ENCODE measurements at places on chromosomes 16 and 17.
A peak's percentile ranks its signal among the peaks of the same experiment; 100 is the strongest.

GRCh38 chr17:4944163-4944553, 4.1 kb downstream of the RNF167 start:
- no peaks in the 10 kb centered on the region for H3K27me3 ChIP-seq
- H3K4me3 ChIP-seq, result no peak overlapping the region
- DNase-seq, result no peak
- peak overlapping the region; percentile 91 for H3K27ac ChIP-seq

GRCh38 chr17:32515677-32516383, 29.0 kb downstream of the CDK5R1 start:
- no peaks in the 10 kb centered on the region for H3K36me3 ChIP-seq
- no peaks in the 10 kb centered on the region for H3K27me3 ChIP-seq
- H3K4me1 ChIP-seq, result peaks cover 15% of the 10 kb centered on the region
- H3K27ac ChIP-seq, result no peak overlapping the region
- no peak overlapping the region for H3K4me3 ChIP-seq

- H3K27ac ChIP-seq, result no peak overlapping the region
- H3K4me1 ChIP-seq, result peaks cover 4% of the 10 kb centered on the region
- H3K4me3 ChIP-seq, result no peak overlapping the region
- H3K36me3 ChIP-seq, result no peaks in the 10 kb centered on the region
Measured at GRCh38 chr17:29255926-29256522, 9.4 kb downstream of the CRYBA1 start.

DNA sequence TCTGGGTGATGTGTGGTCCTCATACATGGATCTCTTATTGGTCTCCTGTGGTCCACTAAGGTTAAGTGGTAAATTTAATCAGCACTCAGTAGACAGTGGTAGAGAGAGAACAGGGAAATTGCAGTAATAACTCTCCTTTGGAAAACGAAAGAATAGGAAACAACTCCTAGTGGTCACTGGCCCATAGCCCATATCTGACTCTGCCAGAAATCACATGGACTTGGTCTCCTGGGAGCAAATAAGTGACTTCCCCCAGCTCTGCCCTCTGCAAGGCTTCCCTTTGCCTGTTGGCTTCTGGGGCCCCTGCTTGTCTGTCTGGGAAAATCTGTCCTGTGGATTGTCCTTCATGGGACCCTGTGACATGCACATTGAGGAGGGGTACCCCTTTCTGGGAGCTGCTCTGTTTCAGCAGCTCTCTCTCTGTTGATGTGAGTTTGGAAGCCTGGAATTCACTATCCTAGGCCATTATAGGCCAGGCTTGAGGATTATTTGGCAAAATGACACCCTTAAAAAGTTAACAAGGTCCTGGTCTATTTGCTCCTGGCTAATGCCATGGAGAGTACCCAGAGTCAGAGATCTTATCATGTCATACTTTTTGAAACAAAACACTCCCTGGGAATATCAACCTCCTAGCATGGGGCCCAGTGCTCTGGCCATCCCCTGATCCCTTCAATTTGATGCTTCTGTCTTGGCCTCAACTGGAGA, 58.0 kb upstream of the HNF1B start:
- H3K4me1 ChIP-seq, result no peaks in the 10 kb centered on the region
- no peaks in the 10 kb centered on the region for H3K27me3 ChIP-seq
- no peak overlapping the region for H3K27ac ChIP-seq
- no peaks in the 10 kb centered on the region for H3K36me3 ChIP-seq

DNA sequence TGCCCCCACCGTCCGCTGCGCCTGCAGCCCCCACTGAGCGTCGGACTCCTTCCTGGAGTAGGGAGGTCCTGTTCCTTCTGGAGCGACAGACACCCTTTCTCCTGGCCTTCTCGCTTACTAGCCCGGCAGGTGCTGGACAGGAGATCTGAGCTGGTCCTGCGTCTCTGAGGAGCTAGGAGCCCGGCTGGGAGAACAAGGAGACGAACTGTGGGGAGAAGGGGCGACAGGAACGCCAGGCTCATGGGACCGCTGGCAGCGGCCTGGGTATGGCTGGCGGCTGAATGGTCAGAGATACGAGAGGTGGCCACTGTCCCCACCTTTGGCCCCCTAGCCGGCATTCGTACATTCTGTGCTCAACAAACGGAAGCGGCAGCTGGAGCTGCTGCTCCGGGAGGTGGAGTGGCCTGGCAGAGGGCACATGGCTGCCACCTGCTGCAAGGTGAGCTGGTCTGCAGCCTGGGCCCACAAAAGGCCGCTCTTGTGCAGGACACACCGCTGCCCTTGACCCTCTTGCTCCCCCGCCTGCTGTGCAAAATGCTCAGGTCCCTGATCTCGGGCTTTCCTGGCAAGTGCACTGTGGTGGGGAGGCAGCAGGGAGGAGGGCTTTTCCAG, 2066.7 kb downstream of the TP53TG3F start:
- no peak for DNase-seq
- no peak overlapping the region for H3K4me3 ChIP-seq
- no peaks in the 10 kb centered on the region for H3K27me3 ChIP-seq
- H3K4me1 ChIP-seq, result no peaks in the 10 kb centered on the region
- H3K27ac ChIP-seq, result no peak overlapping the region

DNA sequence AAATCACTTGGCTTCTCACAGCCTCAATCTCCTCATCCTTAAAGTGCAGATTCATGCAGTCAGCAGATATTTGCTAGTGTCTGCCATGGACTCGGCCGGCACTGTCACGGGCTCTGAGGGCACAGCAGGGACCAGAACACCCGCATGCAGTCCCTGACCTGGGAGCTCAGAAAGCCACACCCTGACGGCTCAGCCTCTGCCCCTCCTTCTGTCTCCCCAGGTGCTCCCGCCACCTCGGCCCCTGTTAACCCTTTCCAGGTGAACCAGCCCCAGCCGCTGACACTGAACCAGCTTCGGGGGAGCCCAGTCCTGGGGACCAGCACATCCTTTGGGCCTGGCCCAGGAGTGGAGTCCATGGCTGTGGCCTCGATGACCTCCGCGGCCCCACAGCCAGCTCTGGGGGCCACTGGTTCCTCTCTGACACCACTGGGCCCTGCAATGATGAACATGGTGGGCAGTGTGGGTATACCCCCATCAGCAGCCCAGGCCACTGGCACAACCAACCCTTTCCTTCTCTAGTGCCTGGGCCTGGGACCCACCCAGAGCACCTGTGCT, 28.7 kb downstream of the B9D1 start:
- H3K4me1 ChIP-seq, result peaks cover 13% of the 10 kb centered on the region
- no peak overlapping the region for H3K4me3 ChIP-seq

GRCh38 chr17:4420692-4421131, 13.0 kb upstream of the SPNS3 start:
- DNase-seq, result peak; percentile 87
- no peak overlapping the region for H3K4me3 ChIP-seq
- no peaks in the 10 kb centered on the region for H3K4me1 ChIP-seq
- H3K27ac ChIP-seq, result no peak overlapping the region

- no peak overlapping the region for H3K27ac ChIP-seq
- peaks cover 12% of the 10 kb centered on the region for H3K4me1 ChIP-seq
- H3K36me3 ChIP-seq, result no peaks in the 10 kb centered on the region
- H3K4me3 ChIP-seq, result no peak overlapping the region
Measured at GRCh38 chr17:68694791-68695485, 93.8 kb upstream of the FAM20A start.

GRCh38 chr17:81794509-81794908, 9.4 kb upstream of the GCGR start:
- no peaks in the 10 kb centered on the region for H3K36me3 ChIP-seq
- no peaks in the 10 kb centered on the region for H3K27me3 ChIP-seq
- no peak overlapping the region for H3K27ac ChIP-seq
- H3K4me3 ChIP-seq, result no peak overlapping the region
- H3K4me1 ChIP-seq, result no peaks in the 10 kb centered on the region

GRCh38 chr17:39996800-39997199, 16.2 kb downstream of the PSMD3 start:
- no peaks in the 10 kb centered on the region for H3K27me3 ChIP-seq
- H3K36me3 ChIP-seq, result no peaks in the 10 kb centered on the region
- H3K4me3 ChIP-seq, result no peak overlapping the region

GRCh38 chr17:35757243-35757642, 3.4 kb upstream of the C17orf50 start:
- H3K27me3 ChIP-seq, result no peaks in the 10 kb centered on the region
- no peak for DNase-seq
- no peak overlapping the region for H3K27ac ChIP-seq
- no peaks in the 10 kb centered on the region for H3K36me3 ChIP-seq
- no peak overlapping the region for H3K4me3 ChIP-seq

- H3K4me1 ChIP-seq, result peaks cover 6% of the 10 kb centered on the region
- no peak overlapping the region for H3K4me3 ChIP-seq
- DNase-seq, result no peak
- H3K36me3 ChIP-seq, result no peaks in the 10 kb centered on the region
Measured at GRCh38 chr16:73549984-73550631, 502.2 kb upstream of the ZFHX3 start.

GRCh38 chr17:74442670-74443515, 11.0 kb downstream of the GPRC5C start:
- no peak overlapping the region for H3K4me3 ChIP-seq
- H3K27ac ChIP-seq, result peak overlapping the region; percentile 98
- H3K4me1 ChIP-seq, result peaks cover 22% of the 10 kb centered on the region
- H3K27me3 ChIP-seq, result no peaks in the 10 kb centered on the region
- no peaks in the 10 kb centered on the region for H3K36me3 ChIP-seq
- DNase-seq, result peak; percentile 93

DNA sequence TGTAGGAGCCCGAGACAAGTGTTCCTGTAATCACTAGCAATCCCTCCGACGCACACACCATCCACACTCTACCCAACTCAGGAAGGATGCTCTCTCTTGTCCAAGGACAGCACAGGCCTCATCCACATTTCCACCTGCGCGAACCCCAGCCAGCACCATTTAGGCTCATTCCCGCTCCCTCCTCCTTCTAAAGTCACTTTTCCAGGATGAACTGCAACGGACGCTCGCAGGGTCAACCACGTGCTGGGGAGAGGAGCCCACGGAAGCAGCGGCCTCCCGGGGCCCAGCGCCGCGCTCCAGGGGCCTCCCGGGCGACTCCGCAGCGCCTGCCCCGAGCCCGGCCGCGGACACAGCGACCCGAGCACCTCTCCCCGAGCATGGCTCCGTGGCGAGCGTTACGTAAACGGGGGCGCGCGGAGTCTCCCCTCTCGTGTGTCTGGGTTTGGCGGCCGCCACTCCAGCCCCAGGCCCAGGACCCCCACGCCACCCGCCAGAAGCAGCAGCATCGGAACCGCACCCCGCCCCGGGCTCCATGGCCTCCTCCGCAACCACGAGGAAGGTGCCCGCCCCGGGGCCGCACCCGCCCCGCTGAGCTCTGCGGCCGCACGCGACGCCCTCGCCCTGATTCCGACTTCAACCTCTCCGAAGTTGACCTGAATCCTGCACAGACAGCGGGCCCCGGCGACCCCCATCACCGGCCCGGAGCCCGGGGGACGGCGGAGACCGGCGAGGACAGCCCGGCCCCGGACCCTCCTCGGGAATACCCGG, 668 bp downstream of the USP36 start:
- peak; percentile 70 for DNase-seq
- H3K4me1 ChIP-seq, result peaks cover 13% of the 10 kb centered on the region
- H3K27ac ChIP-seq, result peak overlapping the region; percentile 99
- peaks cover 3% of the 10 kb centered on the region for H3K36me3 ChIP-seq
- peak overlapping the region; percentile 82 for H3K4me3 ChIP-seq

- H3K4me3 ChIP-seq, result no peak overlapping the region
- H3K36me3 ChIP-seq, result no peaks in the 10 kb centered on the region
- H3K27me3 ChIP-seq, result no peaks in the 10 kb centered on the region
- peaks cover 17% of the 10 kb centered on the region for H3K4me1 ChIP-seq
- DNase-seq, result no peak
Measured at GRCh38 chr16:11316331-11317015, 28.8 kb upstream of the RMI2 start.

GRCh38 chr17:34220752-34221395, 34.2 kb upstream of the CCL2 start:
- H3K4me1 ChIP-seq, result no peaks in the 10 kb centered on the region
- no peak overlapping the region for H3K4me3 ChIP-seq
- no peak overlapping the region for H3K27ac ChIP-seq
- peaks cover 3% of the 10 kb centered on the region for H3K27me3 ChIP-seq
- H3K36me3 ChIP-seq, result no peaks in the 10 kb centered on the region

GRCh38 chr17:73609060-73609459, 35.2 kb downstream of the SDK2 start:
- H3K4me3 ChIP-seq, result no peak overlapping the region
- no peak overlapping the region for H3K27ac ChIP-seq
- H3K36me3 ChIP-seq, result no peaks in the 10 kb centered on the region
- no peak for DNase-seq
- H3K4me1 ChIP-seq, result peaks cover 14% of the 10 kb centered on the region

- H3K27ac ChIP-seq, result no peak overlapping the region
- H3K4me1 ChIP-seq, result no peaks in the 10 kb centered on the region
- DNase-seq, result no peak
- no peaks in the 10 kb centered on the region for H3K36me3 ChIP-seq
- H3K27me3 ChIP-seq, result no peaks in the 10 kb centered on the region
Measured at GRCh38 chr16:20317117-20317516, 10.2 kb downstream of the GP2 start.

- no peak for DNase-seq
- no peaks in the 10 kb centered on the region for H3K27me3 ChIP-seq
- H3K4me3 ChIP-seq, result no peak overlapping the region
- no peaks in the 10 kb centered on the region for H3K36me3 ChIP-seq
- H3K27ac ChIP-seq, result no peak overlapping the region
Measured at GRCh38 chr17:12737740-12738469, 51.4 kb upstream of the ARHGAP44 start.

DNA sequence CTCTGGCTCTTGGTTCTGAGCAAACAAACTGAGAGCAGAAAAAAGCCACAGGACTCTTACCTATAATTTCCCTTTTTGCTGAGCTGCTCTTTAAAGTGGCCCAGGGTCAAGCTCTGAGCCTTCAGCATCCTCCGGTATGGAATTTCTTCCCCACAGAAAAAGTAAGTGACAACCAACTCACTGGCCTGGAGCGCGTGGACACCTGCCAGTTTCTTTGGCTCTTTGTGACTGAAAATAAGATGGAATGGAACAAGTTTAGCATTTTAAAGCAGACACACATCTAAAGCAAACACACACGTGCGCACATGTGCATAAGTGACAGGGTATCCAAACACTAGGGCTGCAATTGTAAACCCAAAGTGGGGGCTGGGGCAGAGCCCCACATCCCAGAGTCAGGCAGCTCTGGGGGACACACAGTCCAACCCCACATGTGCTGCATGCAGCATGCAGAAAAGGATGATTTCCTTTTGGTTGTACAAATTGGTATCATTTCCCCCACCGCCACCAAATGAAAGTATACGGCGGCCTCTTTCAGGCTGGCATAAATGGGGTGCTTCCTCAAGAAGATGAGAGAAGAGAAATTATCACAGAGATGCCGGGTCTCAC, 27.5 kb downstream of the AXIN2 start:
- no peak for DNase-seq
- H3K27ac ChIP-seq, result peak overlapping the region; percentile 20
- peaks cover 44% of the 10 kb centered on the region for H3K4me1 ChIP-seq
- H3K36me3 ChIP-seq, result no peaks in the 10 kb centered on the region
- H3K4me3 ChIP-seq, result no peak overlapping the region

GRCh38 chr16:80972611-80973010, 34.1 kb downstream of the CMC2 start:
- H3K27me3 ChIP-seq, result no peaks in the 10 kb centered on the region
- H3K4me1 ChIP-seq, result no peaks in the 10 kb centered on the region
- no peaks in the 10 kb centered on the region for H3K36me3 ChIP-seq

GRCh38 chr16:67594956-67595355, 32.6 kb downstream of the CTCF start:
- H3K27ac ChIP-seq, result peak overlapping the region; percentile 28
- H3K36me3 ChIP-seq, result no peaks in the 10 kb centered on the region
- peaks cover 5% of the 10 kb centered on the region for H3K4me1 ChIP-seq
- no peak overlapping the region for H3K4me3 ChIP-seq
- DNase-seq, result peak; percentile 9
